Progenitor cell of endocrine pancreas (in vitro differentiated cells): ENCODE measurements at places on chromosomes 11 and 22. TPM values are rescaled to one million over a fixed set of nuclear protein-coding genes. Genes with fewer than 3 reads are reported as not detected.

LARGE1 gene
- 166 and 195 TPM in 2 replicates for total RNA-seq

CHRM1 gene
- 0.62 and 0.67 TPM in 2 replicates for total RNA-seq

SNX32 gene
- total RNA-seq = 3.6 and 4.6 TPM in 2 replicates

TPBGL gene
- total RNA-seq = 0.11 TPM in 1 of 2 replicates, not detected in the other

PRG2 gene
- total RNA-seq = not detected in 2 replicates

MIOX gene
- total RNA-seq = 0.69 and 0.98 TPM in 2 replicates

APOA5 gene
- total RNA-seq = not detected in 2 replicates
